ENCODE measurements at places on chromosomes 16 and 17.

- DNase-seq: peak; percentile 29
Observed at GRCh38 chr17:44878627-44879221, 20.5 kb downstream of the EFTUD2 start.

DNA sequence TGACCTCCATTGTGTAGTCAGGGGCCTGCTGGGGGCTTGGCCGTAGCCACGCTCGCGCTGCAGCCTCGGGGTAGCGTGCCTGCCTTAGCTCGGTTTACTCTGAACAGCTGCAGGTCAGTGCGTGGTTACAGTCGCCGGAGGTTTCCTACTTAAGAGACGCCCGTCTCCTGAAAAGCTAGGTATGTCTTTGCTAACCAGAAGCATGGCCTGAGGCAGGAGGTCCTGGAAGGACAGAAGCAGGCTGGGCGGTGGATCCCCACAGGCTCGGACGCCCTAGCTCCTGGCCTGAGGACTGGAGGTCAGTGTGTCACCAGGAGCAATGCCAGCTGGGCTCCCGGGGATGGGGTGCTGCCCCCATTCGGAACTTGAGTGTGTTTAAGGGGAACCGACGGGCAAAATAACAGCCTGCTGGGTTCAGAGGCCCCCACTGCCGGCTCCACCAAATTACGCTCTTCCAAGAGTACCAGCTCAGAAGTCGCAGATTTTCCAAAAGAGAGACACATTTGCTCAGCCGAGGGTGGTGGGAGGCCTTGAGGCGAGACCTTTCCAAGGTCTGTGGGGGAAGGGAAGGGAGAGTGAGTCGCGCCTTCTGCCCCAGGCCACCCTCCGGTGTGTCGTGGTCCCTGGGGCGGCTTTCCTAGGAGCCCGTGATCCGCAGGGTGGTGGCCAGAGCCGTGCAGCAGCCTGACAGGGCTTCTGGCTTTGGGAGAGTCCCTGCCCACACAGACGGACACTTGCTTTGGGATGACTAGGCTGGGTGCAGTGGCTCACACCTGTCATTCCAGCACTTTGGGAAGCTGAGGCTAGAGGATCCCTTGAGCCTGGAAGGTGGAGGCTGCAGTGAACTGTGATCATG, 3.9 kb upstream of the GNG13 start:
- no peak for DNase-seq

DNA sequence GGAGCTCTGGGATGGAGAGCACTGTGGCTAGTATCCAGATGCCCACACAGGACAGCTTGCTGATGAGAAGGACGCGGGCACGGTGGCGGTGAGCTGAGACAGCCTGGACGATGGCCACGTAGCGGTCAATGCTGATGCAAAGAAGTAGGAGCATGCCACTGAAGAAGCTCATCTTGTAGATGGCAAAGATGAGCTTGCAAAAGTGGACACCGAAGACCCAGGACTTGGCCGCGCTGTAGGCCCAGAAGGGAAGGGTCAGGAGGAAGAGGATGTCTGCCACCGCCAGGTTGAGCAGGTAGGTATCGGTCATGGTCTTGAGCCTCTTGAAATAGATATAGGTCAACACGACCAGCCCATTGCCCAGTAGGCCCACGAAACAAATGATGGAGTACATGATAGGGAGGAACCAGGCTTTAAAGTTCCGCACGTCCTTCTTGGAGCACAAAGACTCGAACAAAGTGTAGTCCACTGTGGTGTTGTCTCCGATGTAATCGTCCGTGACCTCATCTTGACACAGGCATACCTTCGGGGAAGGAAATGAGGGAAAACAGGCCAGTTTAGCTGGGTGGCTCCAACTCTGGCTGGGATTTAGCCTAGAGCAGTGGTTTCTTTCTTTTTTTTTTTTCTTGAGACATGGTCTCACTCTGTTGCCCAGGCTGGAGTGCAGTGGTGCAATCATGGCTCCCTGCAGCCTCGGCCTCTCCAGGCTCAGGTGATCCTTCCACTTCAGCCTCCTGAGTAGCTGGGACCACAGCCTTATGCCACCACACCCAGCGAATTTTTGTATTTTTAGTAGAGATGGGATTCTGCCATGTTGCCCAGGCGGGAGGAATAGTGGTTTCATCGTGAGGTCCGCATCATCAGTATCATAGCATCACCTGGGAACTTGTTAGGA, 9.7 kb downstream of the CCR7 start:
- DNase-seq: no peak

GRCh38 chr17:78377858-78378224, 608 bp upstream of the PGS1 start:
- DNase-seq: no peak

DNA sequence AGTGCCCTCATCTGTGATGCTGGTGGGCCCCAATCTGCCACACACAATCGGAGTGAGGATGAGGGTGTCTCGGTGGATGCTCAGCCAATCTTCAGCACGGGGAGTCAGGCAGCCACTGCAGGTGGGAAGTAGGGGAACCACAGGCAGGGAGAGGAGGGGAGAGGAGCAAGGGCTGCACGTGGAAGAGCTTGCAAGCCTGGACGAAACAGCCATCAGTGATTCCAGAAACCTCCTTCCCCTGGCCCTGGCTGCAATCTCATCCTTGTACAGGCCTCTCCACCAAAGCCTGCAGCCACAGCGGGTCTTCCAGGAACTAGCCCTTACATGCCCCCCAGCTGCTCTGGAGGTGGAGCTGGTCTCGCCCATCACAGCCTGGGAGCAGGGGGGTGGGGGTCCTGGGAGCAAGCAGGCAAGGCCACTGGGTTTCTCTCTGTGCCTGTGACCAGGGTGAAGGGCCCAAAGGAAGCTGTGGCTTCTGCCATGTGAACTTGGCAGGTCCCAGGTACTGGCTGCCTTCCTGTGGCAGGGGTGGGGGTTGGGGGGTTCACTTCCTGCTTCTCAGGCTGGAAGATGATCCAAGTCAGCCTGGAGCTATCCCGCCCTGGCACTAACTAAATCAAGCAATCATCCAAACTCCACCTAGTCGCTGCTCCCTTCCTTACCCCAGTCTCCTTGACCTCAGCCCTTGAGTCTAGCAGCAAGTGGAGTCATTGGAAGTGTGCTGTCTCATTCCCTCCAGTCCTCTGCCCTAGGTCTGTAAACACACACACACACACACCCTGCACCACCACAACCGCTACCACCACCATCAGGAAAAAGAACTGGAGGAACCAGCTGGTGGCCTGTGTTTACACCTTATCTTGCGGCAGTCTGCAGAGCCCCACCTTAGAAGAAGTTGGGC, 29.4 kb upstream of the MLKL start:
- DNase-seq: no peak

DNA sequence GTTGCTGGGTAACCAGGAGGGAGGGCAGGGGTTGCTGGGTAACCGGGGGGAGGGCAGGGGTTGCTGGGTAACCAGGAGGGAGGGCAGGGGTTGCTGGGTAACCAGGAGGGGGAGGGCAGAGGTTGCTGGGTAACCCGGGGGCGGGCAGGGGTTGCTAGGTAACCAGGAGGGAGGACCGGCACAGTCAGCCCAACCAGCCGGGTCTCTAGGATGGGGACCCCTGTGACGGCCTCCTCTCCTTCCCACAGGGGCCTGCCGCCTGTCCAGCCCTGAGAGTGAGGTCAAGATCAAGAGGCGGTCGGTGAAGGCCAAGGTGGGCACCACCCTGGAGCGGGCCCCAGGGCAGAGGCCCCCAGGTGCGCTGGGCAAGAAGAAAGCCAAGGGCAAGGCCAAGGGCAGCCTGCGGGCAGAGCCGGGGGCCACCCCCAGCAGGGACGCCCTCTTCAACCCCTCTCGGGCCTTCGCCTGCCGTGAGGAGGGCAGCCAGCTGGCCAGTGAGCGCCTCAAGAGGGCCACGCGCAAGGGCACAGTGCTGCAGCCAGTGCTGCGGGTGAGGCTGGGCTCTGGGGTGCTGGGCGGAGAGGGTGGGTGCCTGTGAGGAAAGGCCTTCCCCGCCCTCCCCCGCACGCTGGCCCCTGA, 54.6 kb downstream of the ACTG1 start:
- DNase-seq: peak; percentile 41

DNA sequence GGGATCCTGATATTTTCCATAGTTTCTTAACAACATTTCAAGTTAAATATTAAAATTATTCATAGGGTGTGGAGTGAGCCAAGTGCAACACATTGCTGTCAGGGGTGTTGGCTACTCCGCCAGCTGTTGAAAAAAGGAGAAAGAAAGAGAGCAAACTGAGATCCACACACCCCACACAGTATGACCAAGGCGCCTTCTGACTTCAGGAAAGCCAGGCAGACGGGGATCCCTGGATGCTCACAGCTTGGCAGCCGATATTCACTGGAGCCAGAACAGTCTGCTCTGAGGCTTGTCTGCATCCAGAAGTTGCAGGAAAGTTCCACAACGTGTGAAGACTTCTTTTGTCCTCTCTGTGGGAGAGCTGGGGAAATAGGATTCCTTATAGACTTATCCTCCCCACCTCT, 9.3 kb downstream of the CHD9NB start:
- DNase-seq: no peak

DNA sequence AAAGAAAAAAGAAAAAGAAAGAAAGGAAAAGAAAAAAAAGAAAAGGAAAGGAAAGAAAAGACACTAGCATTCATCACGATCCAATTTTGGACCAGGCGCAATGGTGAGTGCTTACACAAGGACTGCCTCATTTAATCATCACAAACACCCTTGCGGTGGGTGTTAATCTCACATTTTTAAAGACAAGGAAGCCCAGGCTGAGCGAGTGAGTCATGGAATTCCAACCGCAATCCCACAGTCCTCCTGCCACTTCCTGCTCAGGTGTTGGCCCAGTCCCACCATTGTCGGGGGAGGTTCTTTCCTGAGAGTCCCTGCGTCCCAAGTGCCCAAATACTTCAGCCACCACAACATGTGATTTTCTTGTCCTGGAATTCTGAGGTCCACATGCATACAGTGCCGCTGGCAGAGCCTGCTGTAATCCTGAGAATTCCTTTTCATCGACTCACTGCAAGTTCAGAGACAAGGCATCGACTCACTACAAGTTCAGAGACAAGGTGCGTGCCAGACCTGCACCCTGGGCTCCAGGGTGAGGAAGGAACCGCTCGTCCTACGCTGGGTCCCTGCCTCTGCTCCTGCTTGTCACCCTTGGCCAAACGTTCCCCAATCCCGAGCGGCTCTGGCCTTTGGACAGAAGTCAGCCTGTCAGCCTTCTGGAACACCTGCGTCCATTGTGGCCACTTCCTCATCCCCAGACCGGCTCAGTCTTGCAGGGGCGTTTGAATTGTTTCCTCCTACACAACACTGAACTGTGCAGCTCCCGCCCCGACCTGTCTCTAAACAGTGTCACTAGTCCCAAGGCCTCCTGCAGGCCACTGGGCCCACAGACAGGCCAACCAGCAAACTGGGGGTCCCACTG, 5.8 kb downstream of the ZG16B start:
- no peak for DNase-seq

DNA sequence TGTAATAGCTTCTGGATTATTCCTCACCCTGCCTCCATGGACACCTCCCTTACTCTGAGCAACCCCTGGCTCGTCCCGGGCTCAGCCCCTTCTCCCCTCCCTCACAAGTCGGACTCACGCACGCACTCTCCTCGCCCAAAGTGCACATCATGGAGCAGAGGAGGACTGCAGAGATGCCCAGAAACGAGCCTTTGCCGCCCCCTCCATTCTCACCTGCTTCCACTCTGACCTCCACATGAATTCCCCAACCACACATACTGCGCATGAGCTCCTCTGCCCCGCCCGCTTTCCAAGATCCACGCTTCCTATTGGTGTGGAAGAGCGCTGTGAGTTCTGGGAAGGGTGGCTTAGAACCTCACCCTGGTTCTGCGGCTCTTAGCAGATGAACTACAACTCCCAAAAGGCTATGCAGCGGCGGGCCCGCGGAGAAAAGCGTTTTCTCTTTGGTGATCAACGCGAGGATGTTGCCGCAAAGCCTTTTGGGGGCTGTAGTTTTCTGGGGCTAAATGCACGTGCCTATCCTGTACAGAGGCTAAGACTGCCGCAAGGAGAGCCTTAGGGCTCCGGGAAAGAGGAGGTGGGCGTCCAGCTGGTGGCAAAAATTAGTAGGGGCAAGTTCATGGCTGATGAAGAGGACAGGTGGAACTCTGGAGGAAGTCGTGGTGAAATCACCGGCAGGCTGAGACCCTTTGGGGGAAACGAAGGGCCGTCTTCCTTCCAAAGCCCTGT, at the start of gene PHB1:
PHB1 (minus strand) TSS at position 261 of the 729 bp plus-strand sequence. CDS start 1,618 bp downstream, outside the sequence.
- peak; percentile 99 for DNase-seq

DNA sequence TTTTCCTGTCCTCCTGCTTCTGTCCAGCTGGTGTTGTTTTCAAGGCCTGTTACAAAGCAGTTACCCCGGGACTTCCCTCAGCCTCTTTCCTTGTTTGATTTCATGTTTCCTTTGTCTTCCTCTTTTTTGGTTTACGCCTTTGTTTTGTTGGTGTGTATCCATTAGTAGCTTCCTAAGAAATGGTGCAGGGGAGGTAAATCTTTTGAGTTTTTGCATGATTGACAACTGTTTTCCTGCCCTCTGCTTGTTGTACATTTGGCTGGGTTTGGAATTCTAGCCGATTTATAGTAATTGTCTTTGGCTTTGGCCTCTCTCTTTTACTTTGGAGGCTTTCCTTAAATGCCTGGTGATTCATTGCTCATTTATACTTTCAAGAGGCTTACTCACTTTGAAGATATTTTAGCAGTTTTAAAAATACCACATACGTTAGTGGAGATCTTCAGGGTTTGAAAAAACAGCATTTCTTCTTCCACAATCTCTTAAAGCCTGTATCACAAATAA, 32.8 kb downstream of the DNAH2 start:
- no peak for DNase-seq

DNA sequence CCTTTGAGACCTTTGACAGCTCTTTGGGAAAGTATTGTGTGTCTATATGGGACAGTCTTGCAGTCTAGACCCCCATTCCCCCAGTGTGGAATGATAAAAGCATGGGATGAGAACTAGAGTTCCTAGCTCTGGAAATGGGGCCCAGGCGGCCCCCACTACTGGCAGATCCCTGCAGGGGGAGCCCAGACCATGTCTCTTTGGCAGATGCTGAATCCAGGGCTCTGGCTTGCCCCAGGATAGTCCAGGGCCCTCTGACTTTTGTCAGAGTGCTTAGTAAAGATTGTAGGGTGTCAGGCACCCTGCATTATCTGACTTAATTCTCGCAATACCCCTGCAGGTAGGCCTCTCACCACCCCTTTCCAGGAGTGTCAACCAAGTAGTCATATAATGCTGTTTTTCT, 8.3 kb downstream of the ALKBH5 start:
- DNase-seq: no peak

- no peak for DNase-seq
Observed at GRCh38 chr16:16828913-16829398, 450.0 kb downstream of the NPIPA7 start.

DNA sequence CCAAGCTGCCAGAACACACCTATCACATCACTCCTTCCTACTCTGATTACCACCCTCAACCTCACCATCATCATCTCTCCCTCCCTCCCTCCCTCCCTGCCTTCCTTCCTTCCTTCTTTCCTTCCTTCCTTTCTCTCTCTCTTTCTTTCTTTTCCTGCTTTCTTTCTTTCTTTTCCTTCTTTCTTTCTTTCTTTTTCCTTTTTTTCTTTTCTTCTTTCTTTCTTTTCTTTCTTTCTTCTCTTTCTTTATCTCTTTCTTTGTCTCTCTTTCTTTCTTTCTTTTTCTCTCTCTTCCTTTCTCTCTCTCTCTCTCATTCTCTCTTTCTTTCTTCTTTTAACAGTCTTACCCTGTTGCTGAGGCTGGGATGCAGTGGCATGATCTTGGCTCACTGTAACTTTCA, 59.2 kb downstream of the CACNG3 start:
- no peak for DNase-seq
